ENCODE measurements at places on chromosomes 2 and 18.

DNA sequence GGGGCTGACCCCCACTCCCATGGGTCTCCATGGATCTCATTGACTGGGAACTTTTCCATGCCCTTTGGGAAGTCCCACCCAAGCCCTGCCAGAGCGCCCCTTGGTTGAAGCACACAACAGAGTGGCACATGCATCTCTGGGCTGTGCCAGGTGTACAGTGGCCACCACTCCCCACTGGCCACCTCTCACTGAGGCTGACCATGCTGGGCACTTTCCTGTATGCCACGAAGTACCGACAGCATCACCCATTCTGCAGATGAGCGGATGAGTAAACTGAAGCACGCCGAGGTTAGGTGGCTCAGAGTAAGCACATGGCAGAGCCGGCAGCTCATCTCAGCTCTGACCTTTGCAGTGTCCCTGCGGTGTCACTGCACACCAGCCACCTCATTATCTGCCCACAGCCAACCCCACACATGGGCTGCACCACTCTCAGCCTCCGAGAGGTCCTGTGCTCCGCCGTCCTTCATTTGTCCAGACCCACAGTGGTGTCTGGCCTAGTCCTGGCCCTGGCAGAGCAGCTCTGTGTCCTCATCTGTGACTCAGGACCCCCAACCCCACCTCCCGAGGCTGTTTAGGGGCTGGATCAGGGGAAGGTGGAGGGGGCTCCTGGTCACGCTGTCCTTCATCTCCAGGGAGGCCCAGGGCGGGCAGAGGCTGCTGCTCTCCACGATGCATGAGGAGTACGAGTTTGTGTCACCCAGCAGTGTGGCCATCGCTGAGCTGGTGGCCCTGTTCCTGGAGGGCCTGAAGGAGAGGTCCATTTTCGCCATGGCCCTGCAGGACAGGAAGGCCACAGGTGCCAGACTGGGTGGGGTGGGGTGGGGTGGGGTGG is 18.0 kb upstream of the GPR17 start:
- DNase-seq = no peak

GRCh38 chr2:235170536-235171521 is 219.0 kb downstream of the SH3BP4 start:
- peak; percentile 71 for DNase-seq

DNA sequence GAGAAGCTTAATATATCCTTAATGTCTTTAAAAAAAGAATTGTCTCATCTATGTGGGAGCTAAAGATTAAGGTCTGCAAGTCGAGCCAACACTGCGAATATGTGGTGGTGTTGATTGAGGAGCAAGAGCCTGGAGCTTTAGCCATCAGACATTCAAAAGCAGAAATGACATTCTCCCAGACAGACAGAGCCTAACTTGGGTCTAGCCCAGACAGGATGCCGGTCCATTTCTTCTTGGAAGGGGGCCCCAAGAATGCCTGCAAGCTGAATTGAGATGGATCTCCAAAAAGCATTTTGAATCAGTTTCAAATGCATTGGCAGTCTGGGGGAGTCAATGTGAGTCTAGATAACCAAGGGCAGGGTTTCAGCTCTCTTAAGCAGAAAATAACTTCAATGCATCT is 30.1 kb upstream of the EML4 start:
- no peak for DNase-seq

- no peak for DNase-seq
Observed at GRCh38 chr18:78741381-78742217, 238.0 kb upstream of the SALL3 start.
